AG09319 (cell line): ENCODE measurements at places on chromosomes 4 and X.
A peak's percentile ranks its signal among the peaks of the same experiment; 100 is the strongest.

- no peak for DNase-seq
These were observed 31.4 kb downstream of the VCX2 start for GRCh38 chrX:8139716-8140115.

GRCh38 chr4:94926936-94927335, 169.2 kb downstream of the BMPR1B start:
- DNase-seq = no peak

GRCh38 chrX:138710866-138711341, 613 bp downstream of the FGF13 start:
- DNase-seq = no peak

DNA sequence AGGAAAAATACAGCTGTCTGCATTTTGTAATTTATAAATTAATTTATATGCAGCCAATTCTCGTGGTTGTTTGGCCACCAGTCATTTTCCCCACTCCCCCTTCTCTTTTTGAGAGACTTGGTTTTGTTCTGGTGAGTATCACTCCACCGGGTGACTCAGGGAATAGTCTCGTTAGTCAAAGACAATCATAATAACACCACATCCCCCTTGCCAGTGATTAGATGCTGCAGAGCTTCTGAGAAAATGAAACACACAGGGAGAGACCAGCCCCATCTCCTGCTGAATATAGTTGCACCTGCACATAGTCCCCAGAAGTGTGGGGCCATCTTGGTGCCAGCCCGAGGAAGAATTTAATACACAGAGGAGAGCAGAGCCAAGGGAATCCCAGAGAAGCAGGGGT, 8.0 kb upstream of the FNIP2 start:
- DNase-seq = no peak

GRCh38 chrX:3548765-3549391, 164.6 kb downstream of the PRKX start:
- peak; percentile 78 for DNase-seq

- DNase-seq = peak; percentile 30
These were observed 51.9 kb upstream of the SLC6A14 start for GRCh38 chrX:116384406-116384954.

DNA sequence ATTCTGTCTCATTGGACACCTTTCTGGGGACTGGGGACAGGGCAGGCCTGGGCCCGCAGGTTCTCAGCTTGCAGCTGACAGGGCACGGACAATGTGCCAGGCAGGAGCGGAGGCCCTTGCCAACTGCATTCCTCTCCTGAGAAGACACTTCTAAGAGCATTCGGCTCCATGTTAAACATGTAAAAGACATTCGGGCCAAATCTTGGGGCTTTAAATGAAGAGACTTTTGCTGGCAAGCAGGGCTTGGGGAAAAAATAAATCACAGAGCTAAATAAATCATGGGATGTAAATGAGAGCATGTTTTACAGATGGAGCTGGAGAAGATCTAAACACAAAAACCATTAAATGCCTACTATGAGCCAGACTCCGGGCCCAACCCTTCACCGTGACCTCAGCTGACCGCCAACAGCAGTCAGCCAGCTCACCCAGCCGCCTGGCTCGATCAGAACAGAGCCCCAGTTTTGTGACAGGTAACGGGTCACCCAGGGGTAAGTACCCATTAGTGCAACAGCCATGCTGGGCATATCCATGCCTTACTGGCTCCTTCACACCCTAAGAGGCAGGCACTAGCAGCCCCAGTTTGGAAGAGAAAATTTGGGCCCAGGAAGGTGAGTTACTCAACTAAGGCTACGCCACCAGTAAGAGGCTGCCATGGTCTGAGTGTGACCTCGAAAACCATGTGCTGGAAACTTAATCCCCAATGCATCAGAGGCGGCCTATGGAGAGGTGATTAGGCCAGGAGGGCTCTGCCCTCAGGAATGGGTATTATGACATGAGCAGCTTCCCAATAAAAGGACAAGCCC, 14.7 kb downstream of the WDR1 start:
- DNase-seq = no peak

DNA sequence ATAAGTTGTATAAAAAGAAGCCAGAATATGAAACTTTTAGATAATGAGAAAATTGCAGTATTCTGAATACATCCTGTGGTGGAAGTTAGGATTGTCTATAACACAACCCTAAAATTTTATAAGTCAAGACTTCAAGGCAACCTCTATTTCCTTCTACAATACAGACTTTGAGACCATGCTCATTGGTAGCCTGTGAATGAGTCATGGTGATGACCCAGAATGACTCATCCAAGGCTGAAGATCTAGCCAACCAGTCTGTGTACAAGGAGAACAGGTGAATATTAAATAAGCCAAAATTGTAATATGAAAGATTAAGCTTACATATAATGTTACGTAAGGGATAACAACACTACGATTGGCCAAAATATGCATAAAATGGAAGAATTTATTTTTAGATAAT, 475.9 kb upstream of the GALNT7 start:
- DNase-seq = no peak

GRCh38 chr4:136908122-136908521, 624.2 kb downstream of the PCDH18 start:
- DNase-seq = no peak

GRCh38 chr4:183449193-183449882, 4.9 kb downstream of the CDKN2AIP start:
- no peak for DNase-seq

- DNase-seq = no peak
These were observed 10.2 kb downstream of the EDNRA start for GRCh38 chr4:147491086-147491485.

- DNase-seq = peak; percentile 87
These were observed 79.4 kb downstream of the SYNPO2 start for GRCh38 chr4:118968005-118968404.

- DNase-seq = no peak
These were observed 66.8 kb downstream of the GAB1 start for GRCh38 chr4:143403553-143403820.

DNA sequence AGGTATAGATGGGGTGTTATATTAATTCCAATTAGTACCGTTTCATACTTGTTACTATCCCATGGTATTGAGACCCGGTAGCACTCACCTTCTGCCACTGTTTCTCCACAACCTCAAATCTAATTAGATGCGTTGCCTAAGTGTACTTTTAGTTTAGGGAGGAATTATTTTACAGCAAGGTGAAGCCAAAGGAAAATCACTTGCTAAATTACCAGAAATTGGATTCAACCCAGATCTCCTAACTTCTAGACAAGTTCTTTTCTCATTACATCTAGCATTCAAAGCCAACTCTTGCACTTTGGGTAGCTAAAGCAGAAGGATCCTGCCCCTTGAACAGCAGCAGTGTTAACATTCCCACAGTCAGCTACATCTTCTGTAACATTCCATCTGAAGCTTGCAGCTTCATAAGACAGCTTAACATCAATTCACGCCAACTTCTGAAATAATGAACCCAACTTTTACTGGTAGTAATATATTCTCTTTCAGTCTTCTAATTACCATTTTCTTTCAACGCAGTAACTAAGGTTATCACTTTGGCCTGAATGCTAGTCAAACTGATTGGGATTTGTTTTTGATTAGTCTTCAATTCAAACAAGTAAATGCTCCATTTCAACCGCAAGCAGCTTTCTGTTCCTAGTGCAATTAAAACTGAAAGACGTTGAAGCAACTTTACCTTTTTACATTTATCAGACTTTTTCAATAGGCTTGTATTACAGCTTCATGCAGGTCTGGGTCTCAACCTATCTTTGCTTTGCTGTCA, 934 bp upstream of the SEC31A start:
- no peak for DNase-seq

GRCh38 chrX:133670383-133670782, 255.1 kb upstream of the GPC4 start:
- DNase-seq = no peak

- no peak for DNase-seq
These were observed 3.3 kb downstream of the UTP3 start for GRCh38 chr4:70691661-70692060.
